ENCODE measurements at places on chromosomes 2 and 18.

- DNase-seq = no peak
These were observed 132.6 kb upstream of the CDCA7 start for GRCh38 chr2:173221937-173222594.

DNA sequence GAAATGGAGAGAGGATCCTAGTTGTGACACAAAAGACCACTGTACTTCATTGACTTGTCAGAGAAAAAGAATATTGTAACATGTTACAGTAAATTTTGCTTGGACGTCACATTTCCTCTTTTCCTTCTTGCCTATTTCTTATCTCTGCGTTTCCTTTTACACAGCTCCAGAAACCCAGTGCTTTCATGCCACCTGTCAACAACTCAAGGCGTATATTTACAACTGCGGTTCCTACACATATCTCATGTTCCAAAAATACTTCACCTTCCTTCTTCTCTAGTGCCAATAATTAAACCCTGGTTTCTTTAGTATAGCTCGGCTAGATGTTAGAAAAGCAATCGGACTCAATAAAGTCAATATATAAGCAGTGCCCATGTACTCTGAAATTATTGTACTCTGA lies 911.5 kb upstream of the FSHR start:
- no peak for DNase-seq

- DNase-seq = no peak
These were observed 210.1 kb downstream of the NDUFA10 start for GRCh38 chr2:239814861-239815601.

GRCh38 chr2:74391209-74391579 lies 11.1 kb upstream of the DCTN1 start:
- peak; percentile 25 for DNase-seq

GRCh38 chr2:20378891-20379519 lies 28.4 kb upstream of the PUM2 start:
- peak; percentile 77 for DNase-seq

- peak; percentile 46 for DNase-seq
These were observed 58.1 kb downstream of the MAP3K19 start for GRCh38 chr2:134988994-134989605.

DNA sequence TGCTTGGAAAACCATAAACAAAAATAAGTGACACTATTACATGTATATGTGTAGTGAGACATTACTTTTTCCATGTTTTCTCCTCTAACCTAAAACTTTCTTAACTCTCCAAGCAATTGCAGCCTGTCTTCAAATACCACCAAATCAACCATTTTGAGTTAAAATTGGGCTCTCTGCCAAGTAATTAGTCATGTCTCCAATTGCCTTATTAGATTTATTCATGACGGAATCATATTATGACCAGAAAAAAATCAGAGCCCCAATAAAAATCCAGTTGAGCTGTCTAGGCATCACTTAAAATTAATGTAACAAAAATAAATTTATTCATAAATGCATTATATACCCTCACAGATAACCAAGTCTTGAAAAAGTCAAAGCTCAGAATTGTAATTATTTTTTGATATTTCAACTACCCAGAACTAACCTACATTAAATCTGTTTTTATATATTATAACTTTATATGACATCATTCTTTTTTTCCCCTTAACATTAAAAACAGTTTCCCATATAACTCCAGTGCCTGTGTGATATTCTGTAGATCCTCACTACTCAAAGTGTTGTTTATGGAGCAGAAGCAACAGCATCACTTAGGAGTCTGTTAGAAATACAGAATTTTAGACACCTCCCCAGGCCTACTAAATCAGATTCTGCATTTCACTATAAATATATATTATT lies 157.0 kb downstream of the ERBB4 start:
- DNase-seq = no peak

DNA sequence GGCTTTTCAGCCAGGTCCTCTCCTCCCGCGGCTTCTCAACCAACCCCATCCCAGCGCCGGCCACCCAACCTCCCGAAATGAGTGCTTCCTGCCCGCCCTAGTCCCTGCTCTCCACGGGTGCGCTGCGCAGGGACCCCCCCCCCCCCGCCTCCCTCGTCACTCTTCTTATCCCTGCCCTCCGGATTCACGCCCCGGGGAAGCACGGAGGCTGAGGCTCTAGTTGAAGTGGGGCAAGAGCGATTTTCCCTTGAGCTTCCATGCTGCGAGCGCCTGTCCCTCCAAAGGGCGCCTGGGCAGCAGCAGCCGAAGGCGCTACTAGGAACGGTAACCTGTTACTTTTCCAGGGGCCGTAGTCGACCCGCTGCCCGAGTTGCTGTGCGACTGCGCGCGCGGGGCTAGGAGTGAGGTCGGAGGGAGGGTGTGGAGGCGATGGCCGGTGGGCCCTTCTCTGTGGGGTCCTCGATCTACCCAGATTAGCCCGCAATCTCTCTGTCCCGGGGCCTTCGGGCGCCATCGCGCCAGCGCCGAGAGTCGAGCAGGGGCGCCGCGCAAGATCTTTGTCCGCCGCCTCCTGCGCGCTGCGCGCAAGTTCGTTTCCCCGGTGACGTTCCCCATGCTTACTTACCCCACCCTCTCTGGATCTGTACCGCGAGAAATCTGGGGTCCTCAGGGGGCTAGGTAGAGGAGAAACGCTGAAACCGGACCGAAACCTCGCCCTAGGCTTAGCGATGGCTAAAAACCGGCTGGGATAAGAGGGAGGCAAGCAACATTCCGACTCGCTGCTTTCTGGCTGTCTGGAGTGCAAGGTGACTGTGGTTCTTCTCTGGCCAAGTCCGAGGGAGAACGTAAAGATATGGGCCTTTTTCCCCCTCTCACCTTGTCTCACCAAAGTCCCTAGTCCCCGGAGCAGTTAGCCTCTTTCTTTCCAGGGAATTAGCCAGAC lies 677 bp downstream of the GAD1 start:
- DNase-seq = peak; percentile 55

- no peak for DNase-seq
These were observed 4.2 kb upstream of the MARS2 start for GRCh38 chr2:197700960-197701359.

DNA sequence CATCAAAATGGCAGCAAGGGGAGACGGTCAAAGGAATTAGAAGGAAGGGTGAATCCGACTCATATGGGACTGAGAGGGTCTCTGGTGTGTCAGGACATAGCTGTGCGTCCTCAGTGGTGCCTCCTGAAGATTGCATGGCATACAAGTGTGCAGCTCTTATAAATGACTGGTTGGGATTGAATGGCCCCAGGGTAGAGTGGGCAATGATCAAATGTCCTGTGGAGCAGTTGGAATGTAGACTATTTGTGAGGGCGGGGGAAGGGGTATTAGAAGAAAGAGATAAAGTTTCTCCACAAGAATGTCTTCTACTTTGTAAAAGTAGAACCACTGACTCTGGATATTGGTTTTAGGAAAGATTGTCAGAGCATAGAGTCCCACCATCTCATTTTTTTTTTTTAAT lies 24.6 kb downstream of the CTLA4 start:
- DNase-seq = no peak

GRCh38 chr2:30231996-30232800 lies 864 bp downstream of the LBH start:
- DNase-seq = peak; percentile 21

- no peak for DNase-seq
These were observed 133.7 kb downstream of the ALPK2 start for GRCh38 chr18:58495207-58495606.

DNA sequence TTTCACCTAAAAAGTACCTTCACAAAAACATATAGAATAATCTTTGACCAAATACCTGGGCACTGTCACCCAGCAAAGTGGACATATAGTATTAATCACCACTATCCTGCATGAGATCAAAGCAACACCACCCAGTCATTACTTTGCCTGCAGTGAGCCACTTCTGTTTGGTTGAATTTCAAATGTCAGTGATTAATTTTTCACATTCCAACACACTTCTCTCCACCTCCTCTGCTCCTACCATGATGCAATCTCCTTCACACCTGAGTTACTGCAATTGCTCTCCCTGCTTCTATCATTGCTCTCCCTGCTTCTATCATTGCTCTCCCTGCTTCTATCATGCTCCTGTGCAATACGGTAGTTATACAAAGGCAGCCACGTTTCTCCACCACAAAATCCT lies 106.1 kb upstream of the NETO1 start:
- DNase-seq = no peak

GRCh38 chr2:155905657-155906056 lies 426.9 kb downstream of the NR4A2 start:
- no peak for DNase-seq

DNA sequence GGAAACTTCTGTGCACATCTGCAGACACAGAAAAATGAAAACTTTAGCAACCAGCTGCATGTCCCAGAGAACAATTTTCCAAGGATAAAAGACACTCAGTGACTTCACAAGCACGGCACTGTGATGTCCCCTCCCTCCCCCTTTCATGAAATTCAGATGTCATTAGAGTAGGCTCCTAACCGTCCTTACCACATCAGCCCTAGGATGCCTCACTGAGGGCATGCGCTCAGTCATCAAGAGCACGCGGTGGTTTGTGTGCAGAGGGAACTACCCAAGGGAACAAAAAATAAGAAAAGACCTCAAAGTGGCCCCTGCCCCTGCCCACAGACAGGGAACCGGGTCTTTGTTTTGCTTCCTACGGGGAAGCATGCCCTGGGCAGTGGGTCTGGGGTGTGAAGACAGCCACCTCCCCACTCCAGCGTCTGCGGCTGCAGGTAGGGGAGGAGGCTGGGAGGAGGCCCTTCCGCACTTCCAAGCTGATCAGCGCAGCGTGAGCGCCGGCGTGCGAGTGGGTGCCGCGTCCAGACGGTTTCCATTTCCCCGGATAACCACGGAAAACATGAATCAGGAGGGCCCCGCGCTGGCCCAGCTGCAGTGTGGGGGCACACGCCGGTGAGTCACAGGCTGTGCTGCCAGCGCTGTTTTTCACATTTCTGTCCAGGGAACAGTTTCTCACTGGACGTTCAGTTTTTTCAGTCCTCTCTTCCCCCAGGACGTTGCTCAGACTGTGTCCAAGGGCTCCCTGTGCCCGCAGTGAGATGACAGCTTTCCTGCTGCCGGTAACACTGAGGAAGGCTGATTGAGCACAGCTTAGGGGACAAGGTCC lies 70.6 kb downstream of the COPS8 start:
- no peak for DNase-seq

- DNase-seq = no peak
These were observed 2.4 kb upstream of the SH2D6 start for GRCh38 chr2:85415980-85416650.

DNA sequence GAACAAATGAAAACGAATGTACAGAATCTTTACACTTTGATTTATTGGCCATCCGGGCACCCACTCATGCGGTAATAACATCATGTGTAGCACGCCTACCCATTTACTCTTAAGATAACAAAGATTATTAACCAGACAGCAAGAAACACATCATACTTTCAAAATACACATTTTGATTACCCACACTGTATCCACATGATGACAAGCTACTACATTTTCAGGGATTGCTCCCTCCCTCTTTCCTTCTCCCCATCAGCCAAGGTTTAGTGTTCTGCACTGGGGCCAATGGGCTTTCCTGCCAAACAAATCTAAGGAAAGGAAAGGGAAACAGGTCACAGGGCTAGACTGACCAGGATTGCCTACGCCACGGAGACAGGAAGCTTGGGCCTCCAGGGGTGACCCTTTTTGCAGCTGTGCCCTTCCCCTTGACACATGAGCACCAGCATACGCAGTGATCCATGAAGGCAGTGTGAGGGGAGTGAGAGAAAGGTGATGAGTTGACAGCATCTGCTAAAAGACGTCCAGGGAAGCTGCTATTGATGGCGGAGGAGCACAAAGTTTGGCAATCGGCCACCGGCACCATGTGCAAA lies 76.5 kb downstream of the ZNF521 start:
- no peak for DNase-seq

- DNase-seq = no peak
These were observed 257.2 kb upstream of the HDAC4 start for GRCh38 chr2:239657992-239658391.

DNA sequence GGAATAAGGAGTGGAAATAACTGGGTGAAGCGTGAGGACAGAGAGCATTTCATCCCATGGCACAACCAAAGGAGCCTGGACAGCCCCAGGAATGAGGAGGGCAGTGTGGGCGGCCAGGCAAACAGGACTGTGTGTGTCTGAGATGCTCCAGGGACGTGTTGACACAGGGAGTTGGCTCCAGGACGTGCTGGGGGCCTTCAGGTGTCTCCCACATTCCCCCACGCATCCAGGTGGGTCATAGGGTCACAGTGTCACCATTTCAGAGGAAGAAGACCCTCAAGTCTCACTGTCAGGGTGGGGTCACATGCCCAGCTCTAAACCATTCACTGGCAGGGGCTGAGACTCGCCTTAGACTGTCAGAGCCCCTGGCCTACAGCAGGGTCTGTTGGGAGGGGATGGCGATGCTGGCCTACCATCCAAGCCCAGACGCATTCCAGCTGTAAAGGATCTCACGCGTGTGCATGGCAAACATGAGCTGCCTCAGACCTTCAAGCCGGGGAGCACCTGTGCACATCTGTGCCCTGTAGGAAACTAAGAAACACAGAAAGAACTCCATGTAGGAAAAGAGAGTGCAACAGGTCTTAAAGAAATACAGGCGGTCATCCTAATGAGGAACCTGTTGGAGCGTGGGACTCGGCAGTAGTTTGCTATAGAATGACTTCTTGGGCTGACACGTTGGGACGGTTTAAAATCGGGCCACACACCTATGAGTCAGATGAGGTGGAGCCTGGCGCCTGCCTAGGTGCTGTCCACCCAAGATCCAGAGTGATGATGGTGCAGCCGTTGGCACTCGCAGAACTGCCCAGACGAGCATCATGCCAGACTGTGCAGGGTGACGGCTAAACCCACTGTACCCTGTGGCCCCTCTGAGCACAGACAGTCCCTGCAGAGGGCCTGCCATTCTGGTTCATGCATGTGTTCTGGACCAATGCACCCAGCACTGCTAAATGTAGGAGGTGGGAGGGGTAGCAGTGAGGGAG lies 17.3 kb downstream of the PARD6G start:
- no peak for DNase-seq

DNA sequence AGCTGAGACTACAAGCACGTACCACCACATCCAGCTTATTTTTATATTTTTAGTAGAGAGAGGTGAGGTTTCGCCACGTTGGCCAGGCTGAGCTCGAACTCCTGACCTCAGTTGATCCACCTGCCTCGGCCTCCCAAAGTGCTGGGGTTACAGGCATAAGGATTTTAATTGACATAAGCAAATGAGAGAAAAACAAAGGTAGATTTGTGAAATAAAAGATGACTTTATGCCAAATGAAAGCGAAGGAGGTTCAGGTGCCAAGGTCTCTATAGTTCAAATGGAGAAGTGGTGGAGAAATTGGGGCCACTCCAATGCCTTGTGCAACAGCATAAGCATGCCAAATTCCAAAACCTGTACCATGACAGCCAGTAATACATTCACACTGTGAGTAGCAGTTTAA lies 180.6 kb downstream of the MREG start:
- DNase-seq = no peak
